Activated naive CD4-positive, alpha-beta T cell treated with anti-CD3 and anti-CD28 coated beads, Interleukin-2, amount 50 U/mL, for 72 hours (primary cell): ENCODE measurements at places on chromosomes 7 and 10. TPM values are rescaled to one million over a fixed set of nuclear protein-coding genes. Genes with fewer than 3 reads are reported as not detected.

The ZNF365 gene
- total RNA-seq, result not detected

The HMX2 gene
- 0.60 TPM for total RNA-seq

The HSPA14 gene
- 53.2 TPM for total RNA-seq

The ADGRA1 gene
- not detected for total RNA-seq

The C10orf105 gene
- 0.45 TPM for total RNA-seq

The GRIFIN gene
- total RNA-seq, result not detected

The KLF14 gene
- total RNA-seq, result not detected

The CFAP58 gene
- 1.3 TPM for total RNA-seq

The COL17A1 gene
- total RNA-seq, result not detected

The SMKR1 gene
- total RNA-seq, result 1.0 TPM

The SDK1 gene
- 2.1 TPM for total RNA-seq

The ACHE gene
- 0.12 TPM for total RNA-seq

The IL6 gene
- not detected for total RNA-seq

The OR2A2 gene
- not detected for total RNA-seq

The MSMB gene
- not detected for total RNA-seq

The ANKRD61 gene
- total RNA-seq, result not detected

The CFAP46 gene
- 0.45 TPM for total RNA-seq

The ELFN1 gene
- 0.07 TPM for total RNA-seq

The C7orf33 gene
- not detected for total RNA-seq

The NPC1L1 gene
- 0.14 TPM for total RNA-seq

The TECPR1 gene
- total RNA-seq, result 37.9 TPM

The ATG9B gene
- total RNA-seq, result 14.9 TPM

The SPDYE5 gene
- not detected for total RNA-seq

The GSTO1 gene
- total RNA-seq, result 232 TPM

The RET gene
- not detected for total RNA-seq

The GIMAP5 gene
- total RNA-seq, result 73.1 TPM

The LMBR1 gene
- total RNA-seq, result 28.3 TPM

The GPR15LG gene
- not detected for total RNA-seq

The ZNF282 gene
- total RNA-seq, result 35.6 TPM

The ZNF503 gene
- 0.93 TPM for total RNA-seq

The RNF148 gene
- total RNA-seq, result not detected

The OR2A5 gene
- not detected for total RNA-seq

The OR13A1 gene
- total RNA-seq, result not detected

The NPSR1 gene
- not detected for total RNA-seq

The HOXA11 gene
- total RNA-seq, result not detected

The ARHGEF5 gene
- total RNA-seq, result 11.4 TPM

The ARMC3 gene
- total RNA-seq, result not detected

The ANKRD30A gene
- not detected for total RNA-seq

The ANXA8 gene
- total RNA-seq, result not detected

The SLC35B4 gene
- total RNA-seq, result 15.4 TPM

The HOXA13 gene
- total RNA-seq, result not detected

The FLNC gene
- 0.02 TPM for total RNA-seq

The FBXL13 gene
- total RNA-seq, result 0.71 TPM

The ATOH7 gene
- total RNA-seq, result not detected

The SKIDA1 gene
- total RNA-seq, result not detected

The NKX2-3 gene
- total RNA-seq, result not detected

The ZNF775 gene
- 4.4 TPM for total RNA-seq

The GIMAP7 gene
- 79.9 TPM for total RNA-seq

The GFRA1 gene
- 0.20 TPM for total RNA-seq

The KCND2 gene
- not detected for total RNA-seq

The LIPF gene
- total RNA-seq, result not detected

The CDC123 gene
- 127 TPM for total RNA-seq

The GRM3 gene
- not detected for total RNA-seq

The SPAM1 gene
- total RNA-seq, result not detected
